ENCODE measurements at places on chromosomes 6 and 20. TPM values are rescaled to one million over a fixed set of nuclear protein-coding genes. Genes with fewer than 3 reads are reported as not detected.

- no peaks in the 10 kb centered on the region for H3K27me3 ChIP-seq
- H3K4me3 ChIP-seq: no peak overlapping the region
- no peak overlapping the region for H3K27ac ChIP-seq
- no peaks in the 10 kb centered on the region for H3K4me1 ChIP-seq
Measured at GRCh38 chr6:93886416-93886815, 467.1 kb upstream of the EPHA7 start.

DNA sequence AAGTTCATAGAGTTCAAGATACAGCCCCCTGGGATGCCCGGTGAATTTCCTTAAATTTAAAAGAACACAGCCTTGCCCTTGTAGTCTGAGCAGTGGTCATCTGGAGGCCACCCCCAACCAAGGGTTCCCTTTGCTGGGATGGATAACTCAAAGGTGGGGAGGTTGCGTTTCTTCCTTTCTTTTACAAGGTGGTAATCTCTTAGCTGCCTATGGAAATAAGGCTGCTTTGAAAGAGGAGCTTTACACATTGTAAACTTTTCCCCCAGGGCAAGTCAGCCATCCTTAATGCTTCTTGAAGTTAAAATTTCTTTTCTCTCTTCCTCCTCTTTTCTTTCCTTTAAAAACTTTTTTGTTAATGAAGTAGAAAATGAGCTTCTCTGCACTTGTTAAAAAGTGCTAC lies 71.2 kb upstream of the PRDM1 start:
- H3K4me3 ChIP-seq: no peak overlapping the region
- no peak for DNase-seq
- no peak overlapping the region for H3K27ac ChIP-seq
- peaks cover 44% of the 10 kb centered on the region for H3K27me3 ChIP-seq
- H3K4me1 ChIP-seq: peaks cover 3% of the 10 kb centered on the region

GRCh38 chr6:16320533-16321340 lies 82.3 kb downstream of the GMPR start:
- H3K4me1 ChIP-seq: peaks cover 27% of the 10 kb centered on the region
- H3K27ac ChIP-seq: peak overlapping the region; percentile 3
- no peak overlapping the region for H3K4me3 ChIP-seq
- H3K27me3 ChIP-seq: no peaks in the 10 kb centered on the region
- no peak for DNase-seq

GRCh38 chr6:4712291-4712690 lies 63.9 kb upstream of the CDYL start:
- H3K36me3 ChIP-seq: no peaks in the 10 kb centered on the region
- H3K27me3 ChIP-seq: no peaks in the 10 kb centered on the region
- H3K4me1 ChIP-seq: peaks cover 3% of the 10 kb centered on the region
- no peak overlapping the region for H3K4me3 ChIP-seq
- no peak overlapping the region for H3K27ac ChIP-seq

DNA sequence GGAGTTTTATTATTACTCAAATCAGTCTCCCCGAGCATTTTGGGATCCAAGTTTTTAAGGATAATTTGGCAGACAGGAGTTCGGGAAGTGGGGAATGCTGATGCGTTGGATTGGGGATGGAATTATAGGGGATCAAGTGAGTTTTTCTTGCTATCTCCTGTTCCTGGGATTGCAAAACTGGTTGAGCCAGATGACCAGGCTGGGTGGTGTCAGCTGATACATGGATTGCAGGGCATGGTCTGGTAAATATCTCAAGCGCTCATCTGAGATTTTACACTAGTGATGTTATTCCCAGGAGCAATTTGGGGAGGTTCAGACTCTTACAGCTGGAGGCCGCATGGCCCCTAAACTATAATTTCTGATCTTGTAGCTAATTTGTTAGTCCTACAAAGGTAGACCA lies 54.7 kb downstream of the ENPP1 start:
- no peak overlapping the region for H3K4me3 ChIP-seq
- H3K27ac ChIP-seq: peak overlapping the region; percentile 81
- DNase-seq: no peak
- H3K4me1 ChIP-seq: peaks cover 45% of the 10 kb centered on the region
- no peaks in the 10 kb centered on the region for H3K36me3 ChIP-seq

DNA sequence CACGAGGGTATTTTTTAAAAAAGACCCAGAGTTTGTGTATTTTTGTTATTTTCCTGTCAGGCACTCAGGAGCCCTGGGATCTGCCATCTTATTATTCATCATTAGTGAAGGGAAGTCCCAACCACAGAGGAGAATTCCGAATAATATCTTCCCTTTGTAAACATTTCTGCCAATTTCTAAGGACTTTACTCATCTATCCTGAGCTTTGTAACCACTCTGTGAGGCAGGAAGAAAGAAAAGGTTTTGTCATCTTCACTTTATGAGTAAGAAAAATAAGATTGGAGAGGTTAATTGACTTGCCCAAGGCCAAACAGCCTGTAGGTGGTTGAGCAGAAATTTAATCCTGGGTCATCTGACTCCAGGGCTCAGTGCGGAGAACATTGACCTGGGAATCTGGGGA lies 23.0 kb upstream of the IYD start:
- no peak overlapping the region for H3K4me3 ChIP-seq
- no peak overlapping the region for H3K27ac ChIP-seq
- DNase-seq: no peak

DNA sequence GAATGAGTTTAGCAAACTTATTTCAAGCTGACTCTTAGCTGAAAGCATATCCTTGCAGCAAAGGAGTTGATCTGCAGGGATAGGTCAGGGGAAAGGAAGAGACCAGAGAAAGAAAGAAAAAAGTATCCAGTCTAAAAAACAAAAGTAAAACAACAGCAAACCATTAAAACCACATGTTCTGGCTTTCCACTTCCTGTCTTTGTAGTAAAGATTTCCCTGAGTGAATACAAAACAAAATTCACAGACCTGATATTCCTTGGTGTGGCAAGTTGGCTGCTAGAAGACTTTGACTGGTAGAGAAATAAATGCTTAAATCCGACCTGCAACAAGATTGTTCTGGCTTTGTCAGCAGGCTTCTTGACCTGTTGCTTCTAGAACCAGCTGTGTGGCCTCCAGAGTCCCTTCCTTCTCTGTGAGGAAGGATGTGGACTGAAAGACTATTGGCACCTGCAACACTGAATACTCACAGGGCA lies 23.4 kb upstream of the MCM3 start:
- peak overlapping the region; percentile 88 for H3K27ac ChIP-seq
- no peaks in the 10 kb centered on the region for H3K36me3 ChIP-seq
- no peak overlapping the region for H3K4me3 ChIP-seq
- no peaks in the 10 kb centered on the region for H3K27me3 ChIP-seq

DNA sequence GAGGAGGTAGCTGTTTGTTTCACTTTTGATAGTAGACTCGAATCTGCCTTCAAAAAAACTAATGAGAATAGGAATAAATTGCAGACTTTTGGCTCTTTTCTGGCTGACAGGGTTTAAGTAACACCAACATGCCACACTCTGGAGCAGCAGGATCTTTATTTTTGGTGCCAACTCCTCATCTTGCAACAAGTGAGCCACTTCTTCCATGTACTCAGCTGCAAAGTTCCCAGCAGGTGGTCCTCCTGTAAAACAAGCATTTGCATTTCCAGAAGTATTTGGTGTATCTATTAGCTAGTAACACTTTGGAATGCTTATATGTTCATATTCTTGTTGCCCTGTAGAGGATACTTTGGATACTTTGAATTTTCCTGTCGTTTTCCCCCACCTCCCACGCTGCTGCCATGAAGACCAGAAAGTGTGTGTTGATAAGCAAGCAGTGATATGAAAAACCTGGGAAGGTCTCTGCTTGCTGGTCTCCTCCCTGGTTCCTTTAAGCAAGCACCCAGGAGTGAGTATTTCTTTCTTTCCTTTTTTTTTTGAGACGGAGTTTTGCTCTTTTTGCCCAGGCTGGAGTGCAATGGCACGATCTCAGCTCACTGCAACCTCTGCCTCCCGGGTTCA lies 1.0 kb downstream of the ARMH2 start:
- no peaks in the 10 kb centered on the region for H3K27me3 ChIP-seq
- no peak overlapping the region for H3K27ac ChIP-seq
- no peak for DNase-seq
- H3K4me3 ChIP-seq: no peak overlapping the region
- H3K4me1 ChIP-seq: peaks cover 12% of the 10 kb centered on the region
- no peaks in the 10 kb centered on the region for H3K36me3 ChIP-seq

- no peaks in the 10 kb centered on the region for H3K36me3 ChIP-seq
- H3K4me1 ChIP-seq: no peaks in the 10 kb centered on the region
- no peak for DNase-seq
- no peak overlapping the region for H3K4me3 ChIP-seq
- peaks cover 33% of the 10 kb centered on the region for H3K27me3 ChIP-seq
Measured at GRCh38 chr20:19336631-19337030, 124.2 kb downstream of the SLC24A3 start.

GRCh38 chr6:35035481-35036030 lies 105.6 kb downstream of the TCP11 start:
- DNase-seq: no peak
- no peaks in the 10 kb centered on the region for H3K27me3 ChIP-seq
- H3K4me1 ChIP-seq: peaks cover 23% of the 10 kb centered on the region
- H3K36me3 ChIP-seq: peaks cover 13% of the 10 kb centered on the region
- H3K4me3 ChIP-seq: no peak overlapping the region

GRCh38 chr6:19327661-19328060 lies 509.5 kb upstream of the ID4 start:
- H3K4me3 ChIP-seq: no peak overlapping the region
- no peak for DNase-seq
- no peaks in the 10 kb centered on the region for H3K27me3 ChIP-seq
- no peaks in the 10 kb centered on the region for H3K36me3 ChIP-seq

DNA sequence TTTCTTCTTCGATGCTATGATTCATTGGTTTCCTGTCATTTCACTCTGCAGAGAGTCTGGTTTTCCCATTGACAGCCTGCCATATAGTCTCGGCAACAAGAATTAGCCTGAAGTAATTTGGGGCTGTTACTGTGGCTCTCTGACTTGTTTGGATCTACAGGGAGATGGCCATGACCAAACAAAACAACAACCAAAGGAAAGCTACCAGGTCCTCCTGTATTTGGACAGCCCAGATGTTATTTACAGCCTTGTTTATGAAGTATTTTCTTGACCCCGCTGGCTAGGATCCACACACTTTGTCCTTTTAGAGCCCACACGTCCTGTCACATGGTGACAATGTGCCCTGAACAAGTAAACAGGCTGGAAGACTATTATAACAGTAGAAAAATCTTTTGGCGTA lies 111.4 kb upstream of the PREP start:
- no peaks in the 10 kb centered on the region for H3K36me3 ChIP-seq
- no peak overlapping the region for H3K27ac ChIP-seq
- no peak overlapping the region for H3K4me3 ChIP-seq
- H3K4me1 ChIP-seq: peaks cover 5% of the 10 kb centered on the region
- DNase-seq: no peak

DNA sequence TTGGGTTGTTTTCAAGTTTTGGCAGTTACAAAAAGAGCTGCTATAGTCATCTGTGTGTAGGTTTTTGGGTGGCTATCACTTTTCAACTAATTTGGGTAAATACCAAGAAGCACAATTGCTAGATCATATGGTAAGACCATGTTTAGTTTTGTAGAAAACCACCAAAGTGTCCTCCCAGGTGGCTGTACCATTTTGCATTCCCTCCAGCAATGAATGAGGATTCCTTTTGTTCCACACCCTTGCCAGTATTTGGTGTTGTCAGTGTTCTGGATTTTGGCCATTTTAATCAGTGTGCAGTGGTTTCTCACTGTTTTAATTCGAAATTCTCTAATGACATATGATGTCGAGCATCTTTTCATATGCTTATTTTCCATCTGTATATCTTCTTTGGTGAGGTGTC lies 457.5 kb upstream of the ARID1B start:
- H3K4me3 ChIP-seq: no peak overlapping the region
- DNase-seq: no peak
- H3K4me1 ChIP-seq: peaks cover 4% of the 10 kb centered on the region
- peaks cover 4% of the 10 kb centered on the region for H3K27me3 ChIP-seq
- H3K27ac ChIP-seq: no peak overlapping the region
- no peaks in the 10 kb centered on the region for H3K36me3 ChIP-seq

GRCh38 chr6:102759415-102759814 lies 1365.9 kb downstream of the GRIK2 start:
- no peak overlapping the region for H3K4me3 ChIP-seq
- H3K36me3 ChIP-seq: no peaks in the 10 kb centered on the region
- H3K4me1 ChIP-seq: peaks cover 19% of the 10 kb centered on the region
- no peak for DNase-seq

DNA sequence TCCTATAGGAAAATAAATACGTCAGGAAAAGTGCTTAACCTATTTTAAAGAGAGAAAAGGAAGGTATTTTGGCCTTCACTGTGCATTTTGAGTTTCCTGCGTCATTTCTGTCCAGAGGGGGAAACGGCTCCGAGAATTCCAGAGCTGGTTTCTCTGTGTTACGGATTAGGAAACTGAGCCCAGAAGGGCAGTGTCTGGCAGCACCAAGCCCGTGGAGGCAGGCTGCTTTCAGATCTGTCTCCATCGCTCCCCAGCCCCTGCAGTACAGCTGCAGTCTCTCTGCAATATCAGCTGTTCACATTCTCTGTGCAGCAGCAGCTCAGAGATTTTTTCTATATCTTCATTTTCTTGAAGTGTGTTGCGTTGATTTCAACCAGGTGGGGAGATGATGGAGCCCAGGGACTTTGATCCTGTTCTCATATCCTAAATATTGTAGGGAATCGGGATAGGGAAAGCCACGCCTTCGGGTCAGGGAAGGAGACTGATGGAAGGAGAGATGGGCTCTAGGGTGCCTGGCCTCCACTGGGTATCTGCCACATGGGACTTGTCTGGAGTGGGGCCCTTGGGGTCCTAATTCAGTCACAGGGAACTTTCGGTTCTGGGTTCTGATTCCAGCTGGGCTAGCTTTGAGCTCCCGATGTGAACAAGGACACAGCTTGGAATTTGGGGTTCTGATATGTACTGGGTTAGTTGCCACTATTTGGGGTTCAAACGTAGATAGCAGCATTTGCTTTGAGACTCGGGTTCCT lies 2.8 kb downstream of the ANKRD60 start:
- H3K27ac ChIP-seq: no peak overlapping the region
- H3K27me3 ChIP-seq: peaks cover 97% of the 10 kb centered on the region
- H3K4me3 ChIP-seq: no peak overlapping the region
- peaks cover 20% of the 10 kb centered on the region for H3K4me1 ChIP-seq
- no peak for DNase-seq
- H3K36me3 ChIP-seq: no peaks in the 10 kb centered on the region

DNA sequence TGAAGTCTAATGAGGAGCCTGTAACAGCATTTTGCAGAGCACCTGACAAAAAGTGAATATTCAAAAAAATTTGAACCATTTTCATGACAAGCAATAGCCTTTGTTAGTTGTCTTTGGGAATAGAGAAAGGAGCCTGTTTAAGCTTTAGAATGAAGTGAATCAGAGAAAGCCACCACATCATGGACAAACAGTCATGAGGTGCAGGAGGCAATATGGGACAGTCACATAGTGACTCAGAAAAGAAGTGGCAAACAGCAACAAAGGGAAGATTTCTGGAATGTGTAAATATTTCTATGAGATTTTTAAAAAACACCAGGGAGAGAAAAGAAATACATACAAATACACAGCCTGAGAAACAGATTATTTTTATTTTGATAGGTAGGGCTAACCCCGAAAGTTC lies 6.6 kb downstream of the KLHL31 start:
- H3K27ac ChIP-seq: no peak overlapping the region
- H3K4me3 ChIP-seq: no peak overlapping the region
- peaks cover 5% of the 10 kb centered on the region for H3K27me3 ChIP-seq
- DNase-seq: no peak
- H3K36me3 ChIP-seq: no peaks in the 10 kb centered on the region
- H3K4me1 ChIP-seq: no peaks in the 10 kb centered on the region

Gene CNR1
- 6.3 TPM for total RNA-seq

Gene ZC2HC1B
- 0.29 TPM for total RNA-seq

Gene LTB
- 0.32 TPM for total RNA-seq

Gene SS18L1
- total RNA-seq: 26.2 TPM

Gene LSM2
- 58.2 TPM for total RNA-seq

Gene LAMA4
- 49.4 TPM for total RNA-seq

Gene BTN2A1
- 29.2 TPM for total RNA-seq

Data from mesothelial cell of epicardium (in vitro differentiated cells).